GF-D8 (cell line): ENCODE measurements at places on chromosomes 7 and 10.

DNA sequence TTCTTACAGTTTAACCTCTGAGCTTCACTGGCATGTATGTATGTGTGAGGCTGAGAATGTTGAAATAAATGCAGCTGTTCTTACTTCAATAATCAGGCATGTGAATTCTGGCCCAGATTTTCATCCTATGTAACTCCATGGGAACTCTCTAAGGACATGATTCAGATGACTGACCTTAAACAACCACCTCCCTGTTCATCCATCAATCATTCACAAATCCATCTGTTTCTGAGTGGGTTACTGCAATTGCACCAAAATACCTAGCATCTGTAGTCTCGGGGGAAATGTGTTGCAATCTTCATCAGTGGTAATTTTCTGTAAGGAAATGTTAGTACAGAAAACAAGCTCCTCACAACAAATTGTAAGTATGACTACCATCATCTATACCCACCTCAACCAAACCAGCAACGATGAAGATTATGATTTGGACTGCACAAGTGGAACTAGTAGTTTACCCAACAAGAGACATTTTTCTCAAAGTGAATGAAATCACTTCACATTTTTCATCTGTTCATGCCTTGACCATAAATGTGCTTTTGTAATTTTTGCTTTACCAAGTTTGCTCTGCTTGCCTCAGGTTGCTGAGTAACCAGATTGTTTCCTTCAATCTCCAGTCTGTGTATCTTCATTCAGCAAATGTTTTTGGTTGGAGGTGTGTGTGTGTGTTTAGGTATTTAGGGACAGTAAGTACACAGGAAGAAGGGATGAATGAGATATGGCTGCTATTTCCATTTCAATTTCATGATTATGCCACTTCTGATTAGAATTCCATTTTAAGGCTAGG, 65.7 kb upstream of the FZD8 start:
- DNase-seq: no peak

GRCh38 chr7:149752646-149753045, 20.7 kb downstream of the ZNF467 start:
- DNase-seq: no peak

DNA sequence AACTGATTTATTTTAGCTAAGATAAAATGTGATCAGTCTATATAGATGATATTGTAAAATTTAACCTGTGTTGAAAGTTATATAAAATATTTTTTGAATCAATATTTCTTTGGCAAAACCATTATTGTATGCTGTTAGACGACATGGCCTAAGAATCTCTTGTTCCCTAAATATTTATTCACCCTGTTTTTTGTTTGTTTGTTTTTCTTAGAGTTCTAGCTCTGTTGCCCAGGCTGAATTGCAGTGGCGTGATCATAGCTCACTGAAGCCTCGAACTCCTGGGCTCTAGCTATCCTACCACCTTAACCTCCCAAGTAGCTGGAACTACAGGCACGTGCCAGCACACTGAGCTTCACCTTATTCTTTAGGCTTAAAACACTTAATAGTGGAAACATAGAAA, 410.7 kb downstream of the ARL4A start:
- no peak for DNase-seq

DNA sequence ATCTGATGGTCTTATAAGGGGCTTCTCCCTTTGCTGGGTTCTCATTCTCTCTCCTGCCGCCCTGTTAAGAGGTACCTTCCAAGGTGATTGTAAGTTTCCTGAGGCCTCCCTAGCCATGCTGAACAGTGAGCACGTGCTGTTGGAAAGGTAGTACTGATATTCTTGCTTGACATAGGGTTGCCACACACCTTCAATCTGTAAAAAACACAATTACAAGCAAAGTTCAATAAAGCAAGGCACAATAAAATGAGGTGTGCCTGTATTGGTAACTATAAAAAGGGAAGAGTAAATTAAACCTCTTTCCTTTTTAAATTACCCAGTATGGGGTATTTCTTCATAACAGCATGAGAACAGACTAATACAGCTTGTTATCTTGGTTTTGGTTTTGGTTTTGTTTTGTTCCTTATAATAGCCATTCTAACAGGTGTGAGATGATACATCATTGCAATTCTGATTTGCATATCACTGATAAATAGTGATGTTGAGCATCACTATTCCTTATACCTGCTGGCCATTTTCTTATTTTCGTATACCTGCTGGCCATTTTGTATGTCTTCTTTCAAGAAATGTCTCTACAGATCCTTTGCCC, 164.9 kb upstream of the TRIM24 start:
- no peak for DNase-seq

GRCh38 chr7:151699147-151699927, 177.6 kb downstream of the PRKAG2 start:
- no peak for DNase-seq

GRCh38 chr7:27863880-27864279, 123.9 kb downstream of the TAX1BP1 start:
- no peak for DNase-seq

DNA sequence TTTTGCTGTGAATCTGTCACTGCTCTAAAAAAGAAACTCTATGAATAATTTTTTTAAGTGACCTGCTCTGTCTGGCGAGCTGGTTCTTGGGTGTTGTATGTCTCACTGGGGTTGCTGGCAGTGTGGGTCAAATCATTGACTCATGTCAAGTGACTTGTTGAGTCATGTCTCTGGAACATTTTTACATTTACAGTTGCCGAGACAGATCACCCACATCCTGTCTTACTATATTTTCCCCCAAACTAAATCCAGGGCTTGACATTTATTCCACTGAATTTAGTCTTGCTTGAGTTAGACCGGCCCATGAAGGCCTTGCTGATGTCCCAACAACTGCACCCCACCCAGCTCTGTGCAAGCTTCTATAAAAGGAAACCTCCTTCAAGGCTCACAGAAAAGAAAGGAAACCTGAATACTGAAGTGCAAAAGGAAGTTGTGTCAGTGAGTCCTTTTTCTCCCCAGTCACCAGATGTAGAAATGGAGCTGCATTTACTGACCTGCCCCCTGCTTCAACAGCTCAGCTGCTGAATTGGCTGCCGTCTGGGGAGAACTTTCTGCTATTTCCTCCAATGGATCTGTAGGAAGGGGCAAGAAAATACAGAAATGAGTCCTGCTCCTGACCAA, 290.3 kb downstream of the TNS3 start:
- no peak for DNase-seq

- no peak for DNase-seq
Observed at GRCh38 chr10:98101366-98101765, 33.1 kb upstream of the R3HCC1L start.

DNA sequence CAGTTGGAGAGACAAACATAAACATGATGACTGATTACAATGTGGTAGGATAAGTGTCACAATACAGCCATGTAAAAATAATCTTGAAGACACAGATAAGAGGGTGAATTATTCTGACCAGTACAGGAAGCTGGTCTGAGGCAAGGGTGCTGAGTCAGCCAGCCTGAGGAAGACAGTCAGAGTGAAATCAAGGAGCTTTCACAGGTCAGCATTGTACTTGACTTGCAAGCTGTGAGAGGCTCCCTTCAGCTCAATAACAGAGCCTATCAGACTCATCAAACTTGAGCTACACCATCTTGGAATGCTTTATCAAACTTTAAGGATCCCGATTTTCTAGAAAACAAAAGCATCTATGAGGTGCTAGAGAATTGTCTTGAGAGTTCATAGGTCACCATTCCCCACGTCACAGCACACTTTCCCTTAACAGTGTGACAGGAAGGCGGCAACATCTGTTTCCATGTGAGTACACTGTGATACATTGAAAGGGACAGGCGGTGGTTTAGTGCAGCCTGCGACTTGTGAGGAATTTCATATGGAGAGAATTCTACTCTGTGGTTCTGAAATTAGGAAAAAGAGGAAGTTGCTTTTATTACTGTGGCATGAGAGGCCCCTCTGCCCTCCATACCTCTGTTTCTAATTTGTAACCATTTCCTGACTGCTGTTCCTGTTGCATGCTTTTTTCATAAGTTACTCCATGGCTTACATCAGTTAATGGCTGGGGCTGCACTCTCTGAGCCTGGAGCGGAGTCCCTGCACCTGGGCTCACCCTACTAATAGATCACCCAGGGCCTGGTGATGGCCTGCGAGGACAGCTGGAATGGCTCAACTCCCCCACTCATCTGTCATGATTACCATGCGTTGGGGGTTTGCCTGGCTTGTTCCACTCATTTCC, 417.1 kb downstream of the SUGCT start:
- peak; percentile 99 for DNase-seq

- no peak for DNase-seq
Observed at GRCh38 chr10:109912335-109913281, 10.7 kb downstream of the XPNPEP1 start.

DNA sequence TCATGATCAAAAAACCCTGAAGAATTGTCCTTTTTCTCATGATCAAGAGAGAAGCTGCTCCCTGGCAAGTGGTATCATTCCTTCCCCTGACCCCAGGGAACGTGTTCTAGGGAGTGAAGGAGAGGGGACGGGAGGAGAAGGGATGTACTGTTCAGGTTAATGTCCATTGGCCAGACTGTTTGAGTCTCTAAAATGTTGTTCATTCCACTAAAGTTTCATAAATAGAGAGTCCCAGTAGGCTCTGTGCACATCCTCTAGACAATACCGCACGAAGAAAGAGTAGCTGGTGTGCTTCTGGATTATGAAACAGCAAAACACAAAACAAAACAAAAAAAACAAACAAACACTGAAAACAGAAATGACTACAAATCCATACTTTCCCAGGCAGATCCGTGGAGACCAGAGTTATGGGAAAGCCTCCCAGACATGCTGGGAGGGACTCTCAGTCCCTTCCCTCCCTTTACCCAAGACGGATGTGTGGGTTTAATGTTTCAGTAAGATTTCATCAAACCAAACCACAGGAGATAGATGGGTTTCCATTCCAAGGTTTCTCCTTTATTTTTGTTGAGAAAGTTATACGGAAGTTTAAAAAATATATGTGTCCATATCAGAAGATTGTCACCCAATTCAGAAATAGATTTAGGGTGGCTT, 66.5 kb upstream of the TNS3 start:
- DNase-seq: no peak

DNA sequence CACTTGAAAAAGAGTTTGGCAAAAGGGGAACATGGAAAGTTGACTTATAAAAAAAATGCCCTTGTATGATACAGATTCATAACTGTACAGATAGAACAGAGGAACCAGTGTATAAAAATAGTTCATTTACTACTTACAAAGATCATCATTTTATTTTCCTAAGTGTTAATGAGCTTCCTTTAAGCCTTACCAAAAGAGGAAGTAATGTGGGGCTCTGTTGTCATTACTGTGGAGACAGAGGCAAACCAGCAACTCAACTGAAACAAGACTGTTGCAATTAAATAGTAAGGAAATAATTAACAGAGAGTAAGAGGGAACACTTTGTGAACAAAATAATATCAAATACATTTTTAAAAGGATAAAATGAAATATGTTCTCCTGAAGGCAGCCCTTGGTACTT, 526.2 kb upstream of the ADARB2 start:
- DNase-seq: peak; percentile 25

- DNase-seq: no peak
Observed at GRCh38 chr7:115078851-115079250, 157.0 kb downstream of the MDFIC start.

DNA sequence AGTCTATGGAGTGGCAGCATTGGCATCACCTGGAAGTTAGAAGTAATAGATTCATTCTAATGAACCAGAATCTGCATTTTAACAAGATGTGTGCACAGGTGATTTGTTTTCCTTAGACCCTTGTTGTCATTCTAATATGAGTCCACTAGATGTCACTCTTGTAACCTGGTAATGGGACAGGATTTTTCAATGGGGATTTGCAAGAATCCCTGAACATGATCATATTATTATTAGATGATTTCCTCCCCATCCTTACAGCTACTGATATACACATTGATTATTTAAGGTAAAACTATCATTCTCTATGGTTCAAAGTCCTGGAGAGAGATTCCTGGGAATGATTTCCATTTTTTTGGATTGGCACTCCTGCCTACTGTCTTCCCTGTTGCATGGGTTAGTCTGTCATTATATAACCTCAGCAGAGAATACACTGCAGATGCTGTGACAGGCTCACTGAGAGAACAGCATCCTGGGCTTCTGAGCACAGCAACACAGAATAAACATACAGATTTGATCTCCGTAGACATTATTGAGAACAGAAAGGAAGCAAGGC, 194.9 kb downstream of the SUGCT start:
- peak; percentile 29 for DNase-seq

DNA sequence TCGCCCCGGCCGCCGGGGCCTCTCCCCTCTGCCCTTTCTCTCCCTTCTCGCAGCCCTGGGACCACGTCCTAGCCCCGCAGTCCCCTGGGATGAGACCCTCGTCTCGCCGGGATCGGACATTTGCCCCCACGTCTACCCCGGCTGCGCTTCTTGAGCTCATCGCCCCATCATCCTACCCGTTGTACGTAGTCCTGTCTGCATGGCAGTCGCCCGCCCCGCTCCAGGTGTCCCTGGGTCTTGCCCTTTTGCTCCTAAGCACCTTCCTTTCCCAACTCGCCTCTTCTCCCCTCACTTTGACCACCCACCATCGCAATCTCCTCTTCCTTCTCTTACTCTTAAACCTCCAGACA, 582 bp downstream of the TPST1 start:
- DNase-seq: no peak
